ENCODE measurements at places on chromosomes 4 and X.
A peak's percentile ranks its signal among the peaks of the same experiment; 100 is the strongest.

DNA sequence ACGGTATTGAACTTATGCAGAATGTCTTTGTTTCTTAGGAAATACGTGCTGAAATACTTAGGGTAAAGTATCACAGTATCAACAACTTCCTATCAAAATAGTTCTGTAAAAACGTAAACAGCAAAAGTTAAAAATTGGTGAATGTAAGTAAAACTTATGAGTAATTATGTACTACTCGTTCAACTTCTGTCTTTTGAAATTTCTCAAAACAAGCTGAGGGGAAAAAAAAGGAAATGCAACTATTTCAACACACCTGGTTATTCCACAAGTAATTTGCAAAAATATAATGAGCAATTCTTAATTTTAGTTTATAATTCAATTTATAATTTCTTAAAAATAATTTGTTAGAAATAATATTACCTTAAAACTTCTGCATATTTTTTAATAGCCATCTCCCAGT is 8.3 kb downstream of the PPID start:
- no peak for DNase-seq

DNA sequence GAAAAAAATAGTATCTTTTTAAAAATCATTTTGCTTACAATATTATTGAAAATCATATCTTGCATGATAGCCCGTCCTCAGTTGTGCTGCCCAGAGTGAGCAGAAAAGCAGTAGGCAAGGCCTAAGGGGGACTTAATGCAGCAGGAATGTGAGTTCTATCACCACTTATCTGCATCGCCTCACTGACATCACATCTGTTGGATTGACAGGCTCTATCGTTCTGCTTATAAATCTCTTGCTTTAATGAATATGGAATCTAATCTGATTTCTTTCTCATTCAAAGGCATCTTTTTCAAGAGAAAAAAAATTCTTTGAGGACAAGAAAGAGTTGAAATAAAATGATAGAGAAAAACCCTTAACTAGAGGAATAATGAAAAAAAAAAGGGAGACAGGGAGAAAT is 249.9 kb downstream of the PAPSS1 start:
- no peak for DNase-seq

GRCh38 chrX:68660746-68661145 is 13.3 kb downstream of the STARD8 start:
- no peak for DNase-seq

DNA sequence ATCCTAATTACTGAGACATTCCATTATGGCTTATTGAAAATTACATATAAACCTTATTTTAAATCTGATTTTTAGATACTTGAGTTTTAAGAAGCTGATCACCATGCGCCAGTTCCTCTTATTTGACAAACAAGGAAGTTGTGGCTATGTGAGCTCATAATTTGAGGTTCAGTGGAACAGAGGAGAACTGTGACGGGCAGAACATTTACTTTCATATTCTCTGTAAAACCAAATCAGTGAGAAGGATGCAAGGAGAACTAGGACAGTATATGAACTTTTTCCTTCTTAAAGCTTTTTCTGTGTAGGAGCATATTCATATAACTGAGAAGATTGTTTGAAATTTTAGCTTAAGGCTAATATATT is 25.3 kb downstream of the STIM2 start:
- DNase-seq: peak; percentile 21

DNA sequence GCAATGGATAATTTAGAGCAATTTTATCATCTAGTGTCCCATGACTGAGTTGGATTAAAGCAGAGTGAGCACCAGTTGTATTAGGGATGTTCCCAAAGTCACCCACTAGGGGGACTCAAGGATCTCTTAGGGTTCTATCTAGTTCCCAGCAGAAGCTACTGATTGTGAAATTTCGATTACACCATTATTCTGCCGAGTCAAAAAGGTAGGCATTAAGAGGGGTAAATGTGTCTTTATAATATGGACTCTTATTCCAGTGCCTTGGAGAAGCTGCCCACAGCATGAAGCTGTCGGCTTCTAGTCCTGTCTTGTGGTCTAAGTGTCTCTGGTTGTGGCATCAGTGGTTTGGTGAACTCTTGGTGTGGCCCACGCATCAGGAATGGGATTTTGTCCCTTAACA is 53.3 kb downstream of the RGS12 start:
- DNase-seq: peak; percentile 21

Measured in activated gamma-delta T cell treated with Interleukin-2 at 50 U/mL for 16 hours (primary cell).